ENCODE measurements at places on chromosomes 13 and 19.

DNA sequence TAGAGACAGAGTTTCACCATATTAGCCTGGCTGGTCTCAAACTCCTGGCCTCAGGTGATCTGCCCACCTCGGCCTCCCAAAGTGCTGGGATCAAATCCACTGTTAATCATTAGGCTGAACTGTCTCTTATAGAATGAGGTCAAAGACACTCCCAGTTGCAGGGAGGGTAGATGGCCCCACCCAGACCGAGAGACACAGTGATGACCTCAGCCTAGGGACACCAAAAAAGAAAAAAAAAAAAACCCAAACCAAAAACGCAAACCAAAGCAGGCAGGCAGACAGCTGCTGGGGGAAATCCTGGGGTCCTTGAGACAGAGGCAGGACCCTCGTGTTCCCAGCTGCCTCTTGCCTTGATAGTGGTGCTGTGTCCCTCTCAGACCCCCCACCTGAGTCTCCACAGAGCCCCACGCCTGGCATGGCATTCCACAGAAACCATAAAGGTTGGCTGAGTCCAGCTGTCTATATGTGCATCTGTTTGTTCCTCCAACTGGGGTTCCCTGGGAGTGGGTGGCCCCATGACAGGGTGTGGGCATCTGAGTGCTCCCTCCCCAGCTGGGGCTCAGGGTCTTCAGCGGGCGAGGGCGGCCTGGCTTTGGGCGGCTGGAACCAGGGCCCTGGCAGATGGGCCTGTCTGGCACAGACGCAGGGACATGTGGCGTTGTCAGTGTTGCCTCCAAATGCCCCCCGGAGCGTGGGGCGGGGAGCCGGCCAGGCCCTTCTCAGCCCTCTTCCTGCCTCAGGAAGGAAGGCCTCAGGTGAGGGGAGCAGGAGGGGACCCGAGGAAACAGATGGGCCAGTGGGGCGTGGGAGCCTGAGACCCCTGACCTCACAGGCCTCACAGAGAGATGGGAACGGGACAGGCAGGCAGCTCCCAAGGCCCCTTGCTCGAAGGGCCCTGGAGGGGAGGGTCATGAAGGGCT lies 5.2 kb downstream of the DAND5 start:
- no peak for DNase-seq

DNA sequence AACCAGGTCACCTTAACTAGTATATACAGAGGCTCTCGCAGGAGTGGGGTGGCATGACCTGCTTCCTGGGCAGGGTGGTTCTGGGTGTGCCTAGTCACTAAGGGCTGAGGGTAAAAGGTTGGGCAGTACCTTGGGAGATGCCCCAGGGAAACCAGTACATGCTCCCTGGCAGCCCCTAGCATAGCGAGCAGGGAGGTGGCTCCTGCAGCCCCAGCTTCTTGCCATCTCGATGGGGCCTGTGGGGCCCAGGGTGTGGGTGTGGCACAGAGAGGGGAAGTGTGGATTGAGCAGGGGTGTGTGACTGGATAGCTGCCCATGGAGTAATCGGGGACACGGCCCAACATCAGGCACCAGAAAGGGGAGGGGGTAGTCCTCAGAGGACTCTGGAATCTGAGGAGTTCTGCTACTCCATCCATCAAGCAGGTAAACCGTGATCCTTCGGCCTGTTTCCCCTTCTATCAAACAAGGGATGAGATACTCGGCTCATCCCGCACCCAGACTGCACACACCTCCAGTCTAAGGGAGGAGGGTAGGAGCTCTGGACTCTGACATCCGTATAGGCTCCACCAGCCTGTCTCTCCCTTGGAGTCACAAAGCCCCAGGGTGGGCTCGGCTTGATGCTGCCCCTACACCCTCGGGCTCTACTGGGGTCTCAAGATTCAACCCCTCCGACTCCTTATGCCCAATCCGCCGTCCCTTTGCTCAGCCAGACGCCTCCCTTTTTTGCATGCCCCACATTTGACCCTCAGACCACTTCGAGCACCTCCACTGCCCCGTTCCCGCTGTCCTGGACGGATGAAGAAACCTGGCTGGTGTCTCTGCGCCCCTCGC lies 1.1 kb downstream of the ZBTB45 start:
- no peak for DNase-seq

GRCh38 chr13:110194451-110194850 lies 112.5 kb downstream of the COL4A1 start:
- no peak for DNase-seq

DNA sequence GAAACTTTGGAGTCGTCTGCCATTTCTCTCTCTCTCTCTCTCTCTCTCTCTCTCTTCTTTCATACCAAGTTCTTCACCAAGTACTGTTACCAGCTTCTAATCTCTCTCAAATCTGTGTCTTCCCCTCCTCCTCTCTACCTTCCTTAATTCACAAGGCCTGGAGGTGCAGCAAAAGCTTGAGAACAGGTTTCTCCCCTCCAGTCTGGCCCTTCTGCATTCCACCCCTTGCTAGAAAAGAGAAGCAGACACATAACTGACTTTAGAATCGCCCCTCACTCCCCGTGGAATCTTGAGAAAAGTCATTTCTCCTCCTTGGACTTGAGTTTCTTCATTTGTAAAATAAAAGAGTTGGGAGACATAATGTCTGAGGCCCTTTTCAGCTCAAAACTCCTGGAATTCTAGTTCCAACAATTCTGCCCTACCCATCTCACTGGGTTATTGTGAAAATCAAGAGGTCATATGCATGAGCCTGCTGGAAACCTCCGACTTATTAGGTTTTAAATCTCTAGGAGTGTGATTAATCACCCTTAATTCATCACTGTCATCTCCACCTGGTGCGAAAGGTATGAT lies 20.4 kb downstream of the AMER2 start:
- no peak for DNase-seq

DNA sequence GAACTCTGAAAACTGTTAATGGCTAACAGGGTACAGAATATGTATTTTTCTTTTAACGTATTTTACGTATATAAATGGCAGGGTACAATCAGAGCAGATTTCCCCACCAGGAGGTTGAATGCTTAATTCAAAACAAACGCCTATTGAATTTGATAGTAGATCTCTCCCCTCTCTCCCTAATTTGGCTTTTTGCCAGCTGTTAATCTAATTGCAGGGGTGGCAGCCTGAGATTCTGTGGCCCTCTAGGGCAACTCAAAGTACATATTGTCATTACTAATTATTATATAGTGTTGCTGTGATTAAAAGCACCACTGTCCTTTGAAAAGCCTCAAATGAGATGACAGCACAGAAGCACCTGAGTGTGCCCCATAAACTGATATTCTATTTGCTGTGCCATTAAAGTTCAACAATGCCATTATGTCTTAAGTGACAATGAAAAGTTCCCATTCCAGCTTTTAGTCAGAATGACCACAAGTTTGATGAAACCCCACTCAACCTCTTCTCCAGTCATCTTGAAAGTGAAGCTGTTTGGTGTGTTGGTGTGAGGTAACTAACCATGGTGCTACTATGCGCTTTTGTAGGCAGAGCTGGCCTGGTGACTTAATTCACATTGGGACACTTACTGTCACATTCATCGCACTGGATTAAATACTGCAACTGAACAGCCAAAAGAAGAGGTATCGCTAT lies 351.4 kb downstream of the KCNRG start:
- no peak for DNase-seq

DNA sequence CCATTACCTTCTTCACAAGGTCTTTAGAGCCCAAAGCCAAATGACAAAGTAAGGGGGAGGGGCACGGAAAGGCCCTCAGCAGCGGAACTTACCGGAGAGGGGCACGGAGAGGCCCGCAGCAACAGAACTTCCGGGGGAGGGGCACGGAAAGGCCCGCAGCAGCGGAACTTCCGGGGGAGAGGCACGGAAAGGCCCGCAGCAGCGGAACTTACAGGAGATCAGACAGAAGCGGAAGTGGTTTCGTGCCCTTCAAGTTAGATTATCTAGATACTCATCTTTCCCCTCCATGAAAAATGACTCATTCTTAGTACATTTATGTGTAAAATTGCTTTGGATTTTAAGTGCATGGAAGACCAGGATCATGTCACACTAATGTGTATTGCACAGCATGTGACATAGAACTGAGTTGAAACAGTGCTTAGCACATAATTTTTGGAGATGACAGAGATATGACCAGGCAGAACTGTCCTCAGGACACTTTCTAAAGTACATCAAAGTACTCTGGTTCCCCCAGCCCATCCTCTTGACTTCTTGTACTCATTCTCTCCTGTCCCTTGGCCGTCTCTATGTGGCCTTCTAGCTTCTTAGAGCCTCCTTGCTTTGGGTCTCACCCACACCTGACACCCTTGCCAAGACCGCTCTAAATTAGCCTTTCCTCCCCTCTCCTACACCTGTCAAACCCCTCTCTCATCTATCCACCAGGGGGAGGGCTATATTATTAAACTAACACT lies 25.7 kb upstream of the TPTE2 start:
- peak; percentile 32 for DNase-seq

- no peak for DNase-seq
These were observed 767.6 kb upstream of the SLITRK1 start for GRCh38 chr13:84649853-84650252.

- DNase-seq: no peak
These were observed 7.7 kb upstream of the PTOV1 start for GRCh38 chr19:49843265-49843664.

GRCh38 chr19:51460164-51460992 lies 2.1 kb upstream of the SIGLEC8 start:
- DNase-seq: no peak

DNA sequence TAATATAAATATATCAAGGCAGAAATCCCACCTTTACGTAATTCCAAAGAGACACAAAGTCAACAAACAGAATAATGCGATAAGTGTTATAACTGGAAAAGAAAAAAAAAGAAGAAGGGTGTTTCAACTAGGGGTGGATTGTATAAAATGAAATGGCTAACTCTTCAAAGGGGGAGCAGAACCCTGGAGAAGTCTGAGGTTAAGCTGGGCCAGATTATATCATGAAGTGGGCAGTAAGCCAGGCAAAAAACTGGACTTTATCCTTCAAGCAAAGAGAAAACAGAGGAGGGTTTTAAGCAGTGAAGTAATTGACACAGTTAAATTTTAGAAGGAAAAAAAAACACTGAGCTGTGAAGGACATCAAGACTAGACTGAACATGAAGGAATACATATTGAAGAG lies 41.9 kb downstream of the TBC1D4 start:
- DNase-seq: no peak

- no peak for DNase-seq
These were observed 44.4 kb downstream of the ELF1 start for GRCh38 chr13:40974460-40975407.

GRCh38 chr13:77016888-77017623 lies 9.9 kb downstream of the FBXL3 start:
- no peak for DNase-seq

GRCh38 chr19:29290853-29291252 lies 77.9 kb upstream of the UQCRFS1 start:
- no peak for DNase-seq

DNA sequence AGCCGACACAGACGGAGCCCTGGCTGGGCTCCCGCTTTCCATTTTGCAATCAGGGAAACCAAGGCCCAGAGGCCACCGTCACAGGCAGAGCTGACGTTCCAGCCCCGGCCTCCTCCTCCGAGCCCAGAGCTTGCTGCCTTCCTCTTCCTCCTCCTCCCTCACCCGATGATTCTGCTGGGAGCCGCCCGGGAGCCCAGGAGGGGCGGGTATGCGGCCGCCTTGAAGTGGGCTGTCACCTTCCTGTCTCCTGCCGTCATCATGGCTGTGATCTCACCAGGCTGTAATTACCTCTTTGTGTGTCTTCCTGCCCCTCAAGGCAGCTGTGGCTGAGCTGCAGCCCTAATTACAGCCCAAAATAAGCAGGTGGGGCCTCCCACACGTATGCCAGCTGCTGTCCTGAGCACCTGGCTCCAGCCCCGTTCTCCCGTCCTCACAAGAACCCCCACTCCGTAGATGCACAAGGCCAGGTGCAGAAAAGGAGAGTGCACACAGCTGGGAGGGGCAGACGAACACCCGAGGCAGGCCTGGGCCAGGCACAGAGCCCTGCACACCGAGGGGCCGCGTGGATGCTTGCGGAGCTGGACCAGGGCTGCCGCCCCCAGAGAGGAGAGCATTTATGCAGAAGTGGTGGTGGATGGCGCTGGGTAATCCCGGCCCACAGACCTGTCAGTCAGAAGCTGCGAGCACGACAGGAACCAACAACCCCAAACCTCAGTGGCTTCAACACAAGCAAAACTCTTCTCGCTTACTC lies 4.0 kb downstream of the TPGS1 start:
- DNase-seq: no peak

DNA sequence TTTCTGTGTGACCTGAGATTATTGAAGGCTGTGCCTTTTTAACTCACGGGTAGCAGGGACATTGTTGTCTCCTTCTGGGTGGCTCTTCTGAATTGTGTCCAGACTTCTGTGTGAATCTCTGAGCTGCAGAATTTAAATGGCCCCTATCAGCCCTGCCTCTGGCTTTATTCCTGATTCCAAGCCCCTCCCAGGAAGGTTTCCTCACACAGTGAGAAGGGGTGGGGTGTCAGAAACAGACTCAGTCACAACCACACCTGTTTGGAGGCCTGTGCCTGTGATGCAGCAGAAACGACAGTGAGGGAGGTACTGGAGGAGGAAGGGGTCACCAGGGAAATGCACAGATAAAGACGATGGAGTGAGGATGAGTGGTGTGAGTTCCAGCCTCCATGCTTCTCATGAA lies at the start of gene CLC:
Gene CLC (minus strand): TSS at position 139 of the 400 bp plus-strand sequence. CDS start 77 bp downstream, at position 62.
- no peak for DNase-seq

GRCh38 chr19:48826606-48827020 lies 9.7 kb downstream of the HSD17B14 start:
- no peak for DNase-seq

- no peak for DNase-seq
These were observed 4.9 kb downstream of the MEIS3 start for GRCh38 chr19:47414469-47414868.

DNA sequence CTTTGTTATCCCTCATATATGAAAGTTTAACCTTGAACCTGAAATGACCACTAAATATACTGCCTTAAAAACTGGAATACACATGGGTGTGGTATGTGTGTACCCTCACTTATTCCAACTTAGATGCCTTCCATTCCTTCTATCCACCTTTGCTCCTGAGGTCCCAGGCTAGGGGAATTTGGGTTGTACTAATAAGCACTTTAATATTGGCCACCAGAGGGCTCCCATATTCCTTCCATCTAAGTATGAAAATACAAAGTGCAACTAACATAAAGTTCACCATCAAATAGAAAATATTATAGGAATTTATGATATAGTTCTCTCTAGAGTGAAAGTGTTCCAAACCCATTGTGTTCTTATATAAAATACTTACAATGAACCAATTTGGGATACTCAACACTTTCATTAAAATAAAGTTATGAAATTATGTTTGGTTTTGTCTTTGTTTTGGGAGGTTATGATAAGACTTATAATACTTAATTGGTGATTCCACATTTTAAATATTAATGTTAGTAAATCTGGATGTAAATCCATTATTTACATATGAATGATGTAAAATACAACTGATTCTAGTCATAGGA lies 62.3 kb downstream of the ITGBL1 start:
- DNase-seq: no peak

DNA sequence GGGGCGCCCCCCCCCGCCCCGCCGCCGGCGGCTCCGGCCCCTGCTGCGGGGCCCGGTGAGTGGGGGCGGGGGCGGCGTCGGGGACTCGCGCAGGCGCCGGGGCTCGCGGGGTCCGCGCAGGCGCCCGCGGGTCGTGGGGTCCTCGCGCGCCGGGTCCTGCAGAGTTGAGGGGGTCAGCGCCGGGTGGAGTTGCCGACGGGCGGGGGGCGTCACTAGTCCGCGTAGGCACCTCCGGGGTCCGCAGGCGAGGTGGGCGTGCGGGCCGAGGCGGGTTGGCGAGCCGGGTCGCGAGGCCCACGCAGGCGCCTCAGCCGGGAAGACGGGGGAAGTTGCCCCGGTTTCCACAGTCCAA lies 365 bp downstream of the PPP6R1 start:
- no peak for DNase-seq
